Smooth muscle cell of the umbilical artery (primary cell): ENCODE measurements at places on chromosomes 6 and 20. TPM values are rescaled to one million over a fixed set of nuclear protein-coding genes. Genes with fewer than 3 reads are reported as not detected.

PRPH2 gene
- total RNA-seq = 4.2 and 4.9 TPM in 2 replicates

PLA2G7 gene
- total RNA-seq = not detected in 2 replicates

LY6G5C gene
- 0.51 and 0.59 TPM in 2 replicates for total RNA-seq

CAGE1 gene
- under 0.01 TPM in 1 of 2 replicates, not detected in the other for total RNA-seq

CRNKL1 gene
- total RNA-seq = 30.0 and 32.8 TPM in 2 replicates

CD164 gene
- 223 and 235 TPM in 2 replicates for total RNA-seq

C4B gene
- total RNA-seq = 2.1 and 3.9 TPM in 2 replicates

TMEM244 gene
- not detected in 2 replicates for total RNA-seq
